ENCODE measurements at places on chromosomes 11 and 22.
A peak's percentile ranks its signal among the peaks of the same experiment; 100 is the strongest.

DNA sequence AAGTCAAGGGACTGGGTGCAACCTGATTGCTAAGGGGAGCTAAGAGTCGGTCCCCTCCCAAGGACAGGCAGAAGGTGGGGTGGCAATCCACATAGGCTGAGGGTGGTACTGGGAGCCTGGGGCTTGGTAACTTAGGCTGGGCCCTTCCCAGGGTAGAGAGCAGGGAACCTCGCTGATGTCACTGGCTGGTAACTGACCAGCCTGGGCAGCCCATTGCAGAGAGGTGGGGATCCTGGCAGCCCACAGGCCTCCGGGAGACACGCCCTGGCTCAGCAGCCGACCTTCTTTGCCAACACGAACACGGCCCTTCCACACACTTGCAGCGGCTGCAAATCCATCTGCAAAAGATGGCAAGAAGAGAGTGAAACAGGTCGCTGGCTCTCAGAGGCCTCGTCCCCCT lies 25.4 kb downstream of the A4GALT start:
- DNase-seq, result no peak
- H3K4me1 ChIP-seq, result peaks cover 9% of the 10 kb centered on the region
- H3K27ac ChIP-seq, result peak overlapping the region; percentile 93
- no peak overlapping the region for H3K4me3 ChIP-seq
- H3K27me3 ChIP-seq, result no peaks in the 10 kb centered on the region
- peaks cover 23% of the 10 kb centered on the region for H3K36me3 ChIP-seq

DNA sequence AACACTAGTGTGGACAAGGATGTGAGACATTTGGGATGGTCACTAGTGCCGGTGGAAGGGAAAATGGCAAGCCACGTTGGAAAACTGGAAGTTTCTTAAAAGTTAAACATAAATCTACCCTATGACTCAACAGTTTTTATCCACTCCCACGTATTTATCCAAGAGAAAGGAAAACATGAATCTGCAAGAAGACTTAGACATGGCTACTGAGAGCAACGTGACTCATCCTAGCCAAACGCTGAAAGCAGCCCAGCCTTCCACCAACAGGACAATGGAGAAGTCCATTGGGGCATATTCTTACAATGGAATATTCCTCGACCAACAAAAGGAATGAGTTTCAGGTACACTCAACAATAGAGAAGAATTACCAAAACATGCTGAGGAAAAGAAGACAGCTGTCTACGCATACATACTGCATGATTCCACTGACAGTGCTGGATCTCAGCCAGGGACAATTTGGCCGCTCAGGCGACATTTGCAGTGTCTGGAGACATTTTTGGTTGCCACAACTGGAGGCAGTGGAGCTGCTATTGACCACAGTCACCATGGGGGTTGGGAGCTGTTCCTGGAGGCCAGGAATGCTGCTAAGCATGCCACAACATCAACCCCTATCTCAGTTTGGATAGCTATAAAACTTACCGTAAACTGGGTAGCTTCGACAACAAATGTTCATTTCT lies 21.2 kb downstream of the SYT13 start:
- H3K27ac ChIP-seq, result no peak overlapping the region
- no peaks in the 10 kb centered on the region for H3K36me3 ChIP-seq
- H3K4me3 ChIP-seq, result no peak overlapping the region
- DNase-seq, result no peak

DNA sequence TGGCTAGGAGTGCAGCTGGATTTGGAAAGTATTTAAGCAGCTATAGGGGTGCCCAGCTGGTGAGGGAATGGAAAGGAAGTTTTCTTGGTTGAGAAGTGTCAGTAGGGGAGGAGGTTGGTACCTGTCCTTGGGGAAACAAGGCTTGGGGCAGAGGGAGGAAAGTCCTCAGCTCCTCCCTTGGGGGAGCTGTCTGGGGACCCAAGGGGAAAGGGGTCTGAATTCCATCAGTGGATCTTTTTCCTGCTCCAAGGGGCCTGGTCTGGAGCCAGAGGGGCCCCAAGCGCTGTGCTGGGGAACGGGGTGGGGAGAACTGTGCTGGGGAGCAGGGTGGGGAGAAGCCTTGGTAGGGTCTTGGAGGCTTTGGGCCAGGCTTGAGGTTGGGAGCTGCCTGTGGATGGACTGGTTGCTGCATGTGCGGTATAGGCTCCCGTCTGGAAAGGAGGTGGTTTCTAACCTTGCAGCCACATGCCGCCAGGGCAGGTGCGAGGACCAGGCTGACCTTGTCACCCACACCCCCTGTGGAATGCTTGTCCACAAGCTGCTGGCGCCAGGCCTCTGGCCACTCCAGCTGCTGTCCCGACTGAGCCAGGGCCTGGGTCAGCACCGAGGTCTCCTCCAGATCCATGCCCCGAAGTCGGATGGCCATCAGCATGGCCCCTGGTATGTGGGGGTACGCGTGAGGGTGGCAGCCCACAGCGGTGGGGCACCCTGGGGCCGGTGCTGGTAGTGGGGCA lies 963 bp downstream of the TYMP start:
- H3K27ac ChIP-seq, result peak overlapping the region; percentile 57
- H3K4me1 ChIP-seq, result peaks cover 58% of the 10 kb centered on the region
- no peak for DNase-seq

DNA sequence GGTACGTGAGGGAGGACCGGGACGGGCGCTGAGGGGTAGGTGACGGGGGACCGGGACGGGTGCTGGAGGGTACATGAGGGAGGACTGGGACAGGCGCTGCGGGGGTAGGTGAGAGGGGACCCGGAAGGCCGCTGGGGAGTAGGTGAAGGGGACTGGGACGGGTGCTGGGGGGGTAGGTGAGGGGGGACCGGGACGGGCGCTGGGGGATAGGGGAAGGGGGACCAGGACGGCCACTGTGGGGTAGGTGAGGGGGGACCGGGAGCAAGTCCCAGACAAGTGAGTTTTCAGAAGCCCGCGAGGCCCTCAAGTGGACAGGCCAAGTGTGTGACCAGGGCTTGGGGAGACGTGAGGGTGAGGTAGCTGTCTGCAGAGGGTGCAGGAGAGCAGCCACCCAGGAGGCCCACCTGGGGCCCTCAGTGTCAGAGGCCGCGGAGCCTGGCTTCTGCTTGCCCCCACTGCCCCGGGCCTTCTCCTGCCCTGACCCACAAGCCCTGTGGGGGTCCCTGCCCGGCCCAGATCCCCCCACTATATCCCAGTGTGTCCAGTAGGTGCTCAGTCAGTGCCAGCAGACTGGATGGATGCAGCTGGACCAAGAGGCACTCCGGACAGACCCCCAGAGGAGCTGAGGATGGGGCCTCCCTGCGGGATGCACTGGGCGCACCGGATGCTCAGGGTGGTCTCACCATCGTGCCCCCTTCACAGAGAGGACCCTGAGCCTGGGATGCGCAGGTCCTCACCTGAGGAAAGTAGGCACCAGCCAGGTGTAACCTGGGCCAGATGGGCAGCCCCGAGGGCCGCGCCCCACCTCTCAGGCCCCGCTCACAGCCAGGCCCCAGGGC lies 44.2 kb upstream of the TH start:
- DNase-seq, result peak; percentile 65
- no peaks in the 10 kb centered on the region for H3K4me1 ChIP-seq
- H3K27ac ChIP-seq, result no peak overlapping the region
- no peaks in the 10 kb centered on the region for H3K36me3 ChIP-seq

GRCh38 chr11:6844356-6844755 lies 1.1 kb upstream of the OR10A5 start:
- H3K4me1 ChIP-seq, result no peaks in the 10 kb centered on the region
- DNase-seq, result no peak
- H3K36me3 ChIP-seq, result no peaks in the 10 kb centered on the region

DNA sequence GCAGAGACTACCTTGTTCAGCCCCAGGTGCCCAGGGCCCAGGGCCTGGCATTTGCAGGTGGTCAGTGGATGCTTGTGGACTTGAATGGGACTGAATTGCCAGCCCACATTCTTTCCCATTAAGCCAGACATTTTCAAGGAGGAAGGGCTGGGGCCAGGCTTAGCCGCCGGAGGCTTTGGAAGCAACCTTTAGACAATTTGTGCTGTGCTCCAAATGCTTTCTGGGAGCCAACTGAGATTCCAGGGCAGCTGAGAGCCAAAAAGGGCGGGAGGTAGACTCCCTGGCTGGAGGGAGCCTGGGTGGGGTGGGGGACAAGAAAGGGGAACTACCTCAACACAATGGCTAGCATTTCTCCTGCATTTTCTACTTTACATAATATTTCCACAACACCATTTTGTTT lies 54.8 kb upstream of the TIMP3 start:
- H3K4me3 ChIP-seq, result no peak overlapping the region
- no peaks in the 10 kb centered on the region for H3K4me1 ChIP-seq
- H3K27me3 ChIP-seq, result no peaks in the 10 kb centered on the region

DNA sequence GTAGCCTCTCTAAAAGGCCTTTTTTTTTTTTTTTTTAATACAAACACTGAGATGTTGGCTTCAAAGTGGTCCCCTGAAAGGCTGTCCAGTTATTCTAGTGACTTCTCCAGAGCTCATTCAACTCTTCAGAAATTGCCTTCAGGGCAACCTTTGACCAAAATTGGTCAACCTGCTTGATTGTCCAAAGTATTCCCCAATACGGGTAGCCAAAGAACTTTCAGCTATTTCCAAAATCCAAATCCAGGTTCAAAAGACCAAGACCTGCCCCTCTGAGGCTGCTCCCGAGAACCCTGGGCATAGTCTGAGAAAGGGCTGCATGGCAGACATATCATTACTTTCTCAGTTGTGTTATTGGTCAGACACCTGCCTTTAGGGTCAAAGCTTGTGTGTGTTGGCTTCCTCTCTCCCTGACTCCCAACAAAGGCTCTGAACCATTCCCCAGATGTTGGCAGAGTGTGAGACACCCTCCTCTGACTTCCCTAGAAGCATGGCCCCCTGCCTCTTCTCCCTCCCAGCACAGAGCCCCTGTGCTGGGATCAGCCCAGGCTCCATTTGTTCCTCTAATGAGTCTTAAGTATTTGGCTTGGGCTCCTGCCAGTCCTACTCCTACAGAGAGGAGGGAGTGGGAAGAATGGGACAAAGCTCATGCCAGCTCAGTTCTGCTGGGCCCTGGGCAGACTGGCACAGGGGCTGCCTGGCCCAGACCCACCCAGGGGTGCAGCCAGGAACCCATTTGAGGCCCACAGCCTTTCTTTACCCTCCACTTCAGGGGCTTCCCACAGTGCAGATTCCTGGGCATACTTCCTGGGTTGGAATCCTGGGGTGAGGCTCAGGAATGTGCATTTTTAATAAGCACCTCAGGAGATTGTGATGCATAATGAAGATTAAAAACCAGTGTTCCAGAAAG lies 30.3 kb downstream of the TNKS1BP1 start:
- DNase-seq, result no peak
- no peaks in the 10 kb centered on the region for H3K4me1 ChIP-seq
- no peak overlapping the region for H3K4me3 ChIP-seq

GRCh38 chr11:71322861-71323582 lies 70.6 kb upstream of the SHANK2 start:
- H3K4me1 ChIP-seq, result no peaks in the 10 kb centered on the region
- peak; percentile 50 for DNase-seq
- no peak overlapping the region for H3K4me3 ChIP-seq
- no peaks in the 10 kb centered on the region for H3K27me3 ChIP-seq

DNA sequence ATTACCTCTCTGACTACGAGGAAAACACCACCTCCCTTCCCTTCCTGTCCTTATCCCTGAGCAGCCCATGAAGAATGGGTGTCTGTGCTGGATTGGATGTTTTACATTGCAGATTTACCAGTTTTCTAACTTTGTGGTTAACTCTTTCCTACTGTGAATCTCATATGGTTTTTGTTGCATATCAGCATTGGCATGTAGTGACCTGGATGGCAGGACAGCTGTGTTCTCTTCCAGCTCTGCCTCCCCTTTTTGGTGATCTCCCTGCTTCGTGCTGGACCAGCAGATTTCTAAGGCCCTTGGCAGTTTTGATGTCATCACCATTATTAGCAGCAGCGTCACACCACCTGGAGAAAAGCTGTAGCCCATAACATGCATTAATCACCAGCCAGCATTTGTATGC lies 26.7 kb downstream of the OR6Q1 start:
- no peak for DNase-seq
- no peaks in the 10 kb centered on the region for H3K27me3 ChIP-seq
- peaks cover 22% of the 10 kb centered on the region for H3K4me1 ChIP-seq
- H3K36me3 ChIP-seq, result no peaks in the 10 kb centered on the region
- H3K27ac ChIP-seq, result no peak overlapping the region
- no peak overlapping the region for H3K4me3 ChIP-seq

GRCh38 chr11:20089796-20090653 lies 70.2 kb downstream of the DBX1 start:
- peaks cover 73% of the 10 kb centered on the region for H3K4me1 ChIP-seq
- no peak for DNase-seq
- H3K36me3 ChIP-seq, result peaks cover 82% of the 10 kb centered on the region
- no peaks in the 10 kb centered on the region for H3K27me3 ChIP-seq

Data from tibial artery (tissue), 4 donors.